ENCODE measurements at places on chromosomes 6 and 20.
A peak's percentile ranks its signal among the peaks of the same experiment; 100 is the strongest.

- DNase-seq: no peak
Measured at GRCh38 chr6:149950423-149950822, 8.6 kb downstream of the ULBP2 start.

DNA sequence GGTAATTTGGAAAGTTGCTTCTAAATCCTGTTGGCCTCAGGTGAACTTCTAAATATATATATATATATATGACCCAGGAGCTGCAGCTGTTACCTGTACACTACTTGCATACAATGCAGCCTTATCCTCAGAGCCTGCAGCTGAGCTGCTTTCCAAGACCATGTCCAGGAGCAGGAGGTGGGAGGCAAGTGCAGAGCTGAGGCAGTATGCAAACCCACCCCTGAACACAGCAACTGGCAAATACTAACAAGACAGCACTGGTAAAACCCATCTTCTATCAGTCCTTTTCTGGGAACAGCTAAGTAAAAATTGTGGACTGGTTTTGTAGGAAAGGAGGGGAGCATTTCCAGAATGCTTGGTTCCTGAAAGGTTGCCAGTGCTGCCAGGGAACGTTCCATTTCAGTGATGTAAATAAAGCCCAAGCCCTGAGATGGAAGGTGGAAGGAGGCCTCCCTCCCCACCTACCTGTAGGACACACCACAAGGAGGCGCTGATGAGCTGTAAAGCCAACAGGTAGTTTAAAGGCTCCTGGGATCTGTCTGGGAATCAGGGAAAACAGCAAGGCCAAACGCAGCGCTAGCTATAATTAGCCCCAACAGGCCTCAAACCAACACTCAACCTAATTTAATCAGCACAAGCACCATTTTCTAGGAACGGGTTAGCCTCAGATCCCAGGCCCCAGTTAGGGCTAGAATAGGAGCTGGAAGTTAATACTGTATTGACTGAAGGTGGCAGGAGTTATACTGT, 93.8 kb upstream of the MAP7 start:
- DNase-seq: peak; percentile 40

DNA sequence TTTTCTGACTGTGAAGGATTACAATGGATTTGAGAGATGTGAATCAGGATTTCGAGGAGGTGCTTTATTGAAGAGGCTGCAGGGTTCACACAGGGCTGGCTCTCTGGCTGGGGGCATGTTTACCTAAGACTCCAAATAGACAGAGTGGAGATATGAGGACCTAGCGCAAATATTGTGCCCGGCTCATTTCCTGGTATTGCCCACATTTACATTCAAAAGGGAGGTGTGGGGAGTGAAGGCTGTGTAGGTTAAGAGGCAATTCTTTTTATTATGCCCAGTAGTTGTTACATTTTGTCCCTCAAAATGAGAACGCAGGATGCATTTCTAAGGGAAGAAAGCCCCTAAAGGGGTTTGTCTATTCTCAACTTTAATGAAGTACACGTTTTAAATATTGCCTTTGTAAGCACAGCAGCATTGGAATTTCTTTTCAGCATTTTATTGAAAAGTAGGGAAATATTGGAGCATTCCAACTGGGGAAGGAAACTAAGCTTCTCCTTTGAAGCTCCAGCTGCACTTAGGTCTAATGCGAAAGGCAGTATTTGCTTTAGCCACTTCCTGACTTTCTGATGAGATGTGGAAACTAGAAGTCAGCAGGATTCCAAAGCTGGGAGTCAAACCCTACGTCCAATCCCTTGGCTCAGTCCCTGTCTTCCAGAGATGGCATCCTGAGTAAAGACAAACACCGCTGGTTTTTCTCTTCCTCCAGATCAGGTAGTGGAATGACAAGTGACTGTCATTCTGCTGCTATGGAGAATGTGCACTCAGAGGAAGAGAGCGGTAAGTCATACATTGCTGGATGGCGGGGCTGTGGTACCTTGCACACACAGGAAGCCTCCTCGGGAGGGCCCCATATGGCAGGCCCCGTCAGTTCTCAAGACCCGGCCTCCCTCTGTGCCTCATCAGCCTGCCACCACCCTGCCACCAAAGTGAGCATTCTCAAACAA, 70.7 kb downstream of the MYB start:
- DNase-seq: peak; percentile 59

- no peak for DNase-seq
Measured at GRCh38 chr6:25193460-25194171, 85.6 kb upstream of the CARMIL1 start.

GRCh38 chr6:118509009-118509617, 39.0 kb upstream of the PLN start:
- no peak for DNase-seq

Measured in NCI-H510A (cell line).